ENCODE measurements at places on chromosomes 3 and 15.

- DNase-seq = no peak
Observed at GRCh38 chr15:91456251-91456718, 356.2 kb downstream of the SV2B start.

- DNase-seq = no peak
Observed at GRCh38 chr3:27591312-27592210, 107.4 kb upstream of the SLC4A7 start.

DNA sequence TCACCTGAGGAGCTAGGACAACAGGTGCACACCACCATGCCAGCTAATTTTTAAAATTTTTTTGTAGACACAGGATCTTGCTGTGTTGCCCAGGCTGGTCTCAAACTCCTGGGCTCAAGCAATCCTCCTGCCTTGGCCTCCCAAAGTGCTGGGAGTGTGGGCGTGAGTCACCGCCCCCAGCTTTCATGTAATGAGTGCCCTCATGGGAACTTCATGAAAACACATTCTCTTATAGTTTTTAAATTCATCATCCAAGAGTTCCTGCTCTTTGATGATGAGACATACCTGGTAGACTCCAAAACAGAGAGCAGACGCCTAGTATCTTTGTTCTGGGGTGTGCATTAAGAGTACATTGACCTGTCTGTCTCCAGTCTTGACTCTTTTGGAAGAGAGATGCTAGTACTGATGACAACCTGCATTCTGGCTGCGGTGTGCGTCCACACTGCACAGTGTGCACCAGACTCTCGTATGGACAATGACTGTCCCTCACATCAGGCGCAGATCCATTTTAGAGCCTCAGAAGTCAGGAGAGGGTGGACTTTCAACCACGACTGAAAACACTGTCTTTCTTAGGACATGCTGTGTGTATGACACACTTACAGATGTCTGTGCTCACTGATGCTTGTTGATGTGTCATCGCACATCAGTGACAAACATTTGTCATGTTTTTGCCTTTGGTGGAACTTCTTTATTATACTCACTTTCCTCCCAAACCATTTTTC lies 2.0 kb downstream of the NRROS start:
- DNase-seq = no peak

DNA sequence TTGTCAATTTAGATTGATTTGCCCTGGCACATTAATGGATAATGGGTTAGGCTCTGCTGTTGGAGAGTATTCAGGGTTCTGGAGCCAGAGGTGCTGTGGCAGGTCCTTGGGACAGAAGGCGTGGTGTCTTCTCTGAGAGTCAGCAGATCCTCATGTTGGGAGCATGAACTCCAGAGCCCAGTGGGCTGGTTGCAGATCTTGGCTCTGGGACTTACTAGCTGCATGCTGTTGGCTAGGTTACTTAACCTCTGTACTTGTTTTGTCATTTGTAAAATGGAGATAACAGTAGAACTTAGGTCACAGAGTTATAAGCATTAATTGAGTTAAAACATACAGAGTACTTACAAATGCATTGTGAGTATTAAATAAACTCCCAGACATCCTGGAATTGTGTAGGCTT lies 77.6 kb downstream of the CCK start:
- no peak for DNase-seq

Measured in activated CD8-positive, alpha-beta memory T cell treated with anti-CD3 and anti-CD28 coated beads for 24 hours (primary cell).